ENCODE measurements at places on chromosomes 2 and 18. TPM values are rescaled to one million over a fixed set of nuclear protein-coding genes. Genes with fewer than 3 reads are reported as not detected.
A peak's percentile ranks its signal among the peaks of the same experiment; 100 is the strongest.

- no peak for DNase-seq
Measured at GRCh38 chr2:20440001-20440560, 6.8 kb upstream of the RHOB start.

Gene PAIP2B
- 1.8 TPM for total RNA-seq

DNA sequence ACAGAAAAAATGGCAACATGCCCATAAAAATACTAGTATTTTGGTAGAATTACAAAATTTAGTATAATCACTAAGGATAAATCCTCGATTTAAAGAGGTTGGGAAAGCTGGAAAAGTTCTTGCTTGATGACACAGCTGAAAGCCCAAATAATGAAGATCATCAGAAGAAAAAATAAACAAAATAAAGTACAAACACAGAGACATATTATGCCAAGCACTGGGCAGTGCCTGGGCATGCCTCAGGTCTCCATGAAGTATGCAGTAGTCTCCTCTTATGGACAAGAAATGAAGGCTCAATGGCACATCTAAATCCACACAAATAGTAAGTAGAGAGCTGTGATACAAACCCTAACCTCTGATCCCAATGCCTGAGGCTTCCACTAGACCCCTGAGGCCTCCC is 57.7 kb downstream of the RNU4ATAC start:
- no peak for DNase-seq

- DNase-seq = no peak
Measured at GRCh38 chr2:201139836-201140604, 24.1 kb downstream of the CFLAR start.

DNA sequence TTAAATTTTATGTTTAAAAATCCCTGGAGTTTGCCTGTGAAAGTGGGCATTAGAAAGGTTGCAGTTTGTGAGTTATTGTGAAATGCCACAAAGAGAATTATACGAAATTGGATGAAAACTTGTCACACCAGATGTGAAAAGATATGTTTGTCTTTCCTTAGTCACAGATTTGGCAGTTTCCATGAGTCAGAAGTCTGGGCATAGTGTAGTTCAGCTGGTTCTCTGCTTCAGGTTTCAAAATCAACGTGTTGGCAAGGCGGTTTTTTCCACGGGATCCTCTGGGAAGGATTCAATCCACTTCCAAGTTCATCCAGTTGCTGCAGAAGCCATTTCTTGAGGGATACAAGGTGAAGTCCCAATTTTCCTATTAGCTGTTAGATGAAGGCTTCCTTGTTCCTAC is 658.0 kb upstream of the CDH2 start:
- peak; percentile 24 for DNase-seq

GRCh38 chr2:61151436-61151835 is 10.6 kb upstream of the C2orf74 start:
- peak; percentile 14 for DNase-seq

- DNase-seq = peak; percentile 70
Measured at GRCh38 chr2:109396202-109397180, 217.3 kb downstream of the SEPTIN10 start.

Gene TNFAIP6
- 0.22 TPM for total RNA-seq

DNA sequence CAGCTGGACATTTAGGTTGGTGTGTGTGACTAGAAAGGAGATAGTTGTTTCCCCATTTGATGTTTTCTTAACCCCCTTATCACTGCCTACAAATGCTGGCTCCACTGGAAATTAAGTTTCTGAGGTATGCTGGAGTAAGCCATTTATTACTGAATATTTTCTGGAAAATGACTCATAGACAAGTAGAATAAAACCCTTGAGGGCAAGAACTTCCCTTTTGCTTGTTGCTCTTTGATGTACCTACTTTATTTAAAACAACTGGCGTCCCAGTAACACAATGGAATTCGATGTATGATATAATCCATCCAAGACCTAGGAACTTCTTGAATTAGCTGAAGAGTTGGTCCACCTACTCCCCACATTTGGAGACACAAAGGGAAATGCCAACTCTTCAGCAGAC is 33.3 kb upstream of the SESTD1 start:
- DNase-seq = no peak

Gene ZSWIM2
- not detected for total RNA-seq

- no peak for DNase-seq
Measured at GRCh38 chr18:2089396-2089795, 481.9 kb downstream of the METTL4 start.

Gene PDE1A
- total RNA-seq = 3.0 TPM

GRCh38 chr2:205796805-205797313 is 114.6 kb downstream of the NRP2 start:
- DNase-seq = no peak

DNA sequence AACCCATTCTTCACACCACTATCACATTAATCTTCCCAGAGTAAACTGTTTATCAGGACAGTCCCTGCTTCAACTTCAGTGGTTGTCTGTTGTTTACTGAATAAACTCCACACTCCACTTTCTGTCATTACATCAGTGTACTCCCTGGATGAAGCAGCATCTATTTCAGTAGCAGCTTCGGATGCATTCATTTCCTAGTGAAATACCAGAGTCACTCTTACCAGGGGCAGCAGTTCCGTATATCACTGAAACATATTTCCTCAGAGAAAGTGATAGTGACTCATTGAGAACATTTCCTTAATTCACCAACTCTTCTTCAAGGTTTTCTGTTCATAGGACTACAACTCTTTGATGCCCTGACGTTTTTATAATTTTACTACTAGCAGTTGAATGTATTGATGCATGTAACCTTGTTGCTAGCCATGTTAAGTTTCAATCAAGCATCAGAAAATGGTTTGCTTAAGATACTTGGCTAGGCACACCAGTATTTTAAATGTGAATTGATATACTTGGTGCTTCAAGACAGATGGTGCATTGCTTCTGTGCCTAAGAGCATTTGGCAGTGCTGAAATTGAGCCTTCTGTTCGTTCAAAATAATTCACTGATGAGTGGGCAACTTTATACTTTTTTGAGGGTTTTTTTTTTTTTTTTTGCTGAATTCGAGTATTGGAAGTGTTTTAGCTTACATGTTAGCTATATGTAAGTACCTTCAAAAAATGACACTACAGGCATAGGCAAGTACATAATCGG is 92.3 kb downstream of the UBE2E3 start:
- DNase-seq = no peak

GRCh38 chr18:79275992-79276391 is 119.7 kb upstream of the NFATC1 start:
- DNase-seq = no peak

DNA sequence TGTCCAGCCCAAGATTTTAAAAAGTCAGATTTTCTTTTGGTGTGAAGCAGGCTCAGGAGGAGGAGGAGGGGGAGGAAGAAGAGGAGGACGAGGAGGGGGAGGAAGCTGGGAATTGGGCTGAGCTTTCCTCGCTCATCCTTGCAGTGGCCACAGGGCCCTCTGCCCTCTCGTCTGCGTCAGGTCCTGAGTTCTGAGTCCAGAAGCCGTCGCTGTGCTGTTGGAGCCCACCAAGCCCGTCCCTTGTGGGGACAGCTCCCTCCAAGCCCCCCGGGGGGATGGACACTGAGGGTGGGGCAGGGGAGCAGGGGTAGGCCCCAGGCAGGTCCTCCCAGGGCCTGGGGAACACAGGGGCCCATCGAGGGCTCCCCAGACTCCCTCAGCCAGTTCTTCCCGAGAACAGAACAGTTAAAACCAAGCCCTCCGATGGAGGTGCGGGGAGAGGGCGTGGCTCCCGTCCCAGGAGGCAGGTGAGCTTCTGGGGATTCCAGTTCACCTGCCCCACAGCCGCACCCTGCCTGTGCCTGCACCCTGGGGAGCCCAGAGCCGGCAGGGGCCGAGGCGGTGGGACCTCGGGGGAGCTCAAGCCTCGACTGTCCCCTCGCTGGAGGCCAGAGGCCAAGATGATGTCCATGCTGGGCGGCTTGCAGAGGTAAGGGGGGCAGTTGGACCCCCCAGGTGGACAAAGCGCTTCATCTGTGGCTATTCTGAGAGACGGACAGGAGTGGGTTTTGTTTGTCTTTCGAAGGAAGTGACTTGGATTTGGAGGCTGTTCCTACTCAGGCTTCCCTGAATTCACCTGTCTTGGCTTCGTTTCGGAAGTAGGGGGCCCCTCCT is at the start of gene GAL3ST2:
Gene GAL3ST2, plus strand, starts transcription at position 487 of the 834 bp plus-strand sequence. Its CDS starts 134 bp downstream, at position 621.
- DNase-seq = no peak

Gene SERPINB7
- 0.22 TPM for total RNA-seq

Gene TCF23
- not detected for total RNA-seq

DNA sequence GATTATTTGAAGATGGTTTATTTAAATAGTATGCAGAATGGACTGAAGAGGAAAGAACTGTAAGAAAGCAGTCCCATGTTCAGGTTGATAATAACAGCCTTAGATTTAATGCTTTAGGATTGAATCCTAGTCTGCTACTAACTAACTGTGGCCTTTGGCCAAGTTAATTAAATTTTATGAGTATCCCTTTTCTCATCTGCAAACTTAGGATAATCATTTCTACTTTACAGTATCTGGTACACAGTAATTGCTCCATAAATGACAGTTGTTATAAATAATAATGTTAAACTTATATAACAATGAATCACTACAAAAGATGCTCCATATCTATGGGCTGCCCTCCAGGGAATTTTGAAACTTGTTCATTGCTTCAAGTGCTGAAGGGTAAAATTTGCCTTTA is 41.0 kb downstream of the FAP start:
- no peak for DNase-seq

Gene DCDC2C
- not detected for total RNA-seq

Gene TCF4
- total RNA-seq = 536 TPM

GRCh38 chr18:54129448-54130067 is 94.9 kb downstream of the MBD2 start:
- DNase-seq = no peak

- DNase-seq = peak; percentile 45
Measured at GRCh38 chr2:219175928-219176817, 552 bp downstream of the CNPPD1 start.

- DNase-seq = no peak
Measured at GRCh38 chr2:221572821-221573429, 821 bp upstream of the EPHA4 start.

Gene LRP2
- total RNA-seq = not detected

Gene CDCA7
- 3.9 TPM for total RNA-seq

DNA sequence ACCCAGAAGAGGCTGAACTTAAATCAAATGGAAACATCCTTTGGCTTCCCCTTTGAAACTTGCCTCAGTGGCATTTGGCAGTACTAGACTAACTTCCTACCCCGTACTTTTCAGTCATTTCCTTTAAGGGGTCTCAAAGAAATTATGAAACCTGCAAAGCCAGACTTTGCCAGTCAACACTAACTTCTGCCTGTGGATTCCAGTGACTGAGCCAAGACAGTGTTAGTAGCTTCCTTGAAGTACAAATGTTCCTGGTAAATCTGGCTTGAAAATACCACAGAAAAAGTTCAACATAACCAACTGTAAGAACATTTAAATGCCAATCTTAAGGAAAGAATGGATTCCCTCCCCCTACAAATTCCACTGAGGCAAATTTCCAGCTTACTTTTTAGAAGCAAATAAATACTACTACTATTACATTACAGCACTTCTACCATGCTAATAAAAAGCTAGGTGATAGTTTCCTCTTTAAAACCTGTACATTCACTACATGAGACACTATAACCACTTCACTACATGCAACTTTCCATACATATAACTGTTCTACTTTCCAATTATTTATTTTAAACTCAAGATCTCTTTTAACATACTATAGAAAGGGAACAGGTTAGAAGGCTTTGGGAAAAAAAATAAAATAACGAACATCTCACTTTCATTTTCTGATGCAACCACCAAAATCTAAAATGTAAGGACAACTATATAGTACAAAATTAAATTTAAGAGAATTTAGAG is 2.4 kb downstream of the PELI1 start:
- DNase-seq = peak; percentile 23

- DNase-seq = no peak
Measured at GRCh38 chr2:120236791-120237190, 13.6 kb upstream of the TMEM185B start.

DNA sequence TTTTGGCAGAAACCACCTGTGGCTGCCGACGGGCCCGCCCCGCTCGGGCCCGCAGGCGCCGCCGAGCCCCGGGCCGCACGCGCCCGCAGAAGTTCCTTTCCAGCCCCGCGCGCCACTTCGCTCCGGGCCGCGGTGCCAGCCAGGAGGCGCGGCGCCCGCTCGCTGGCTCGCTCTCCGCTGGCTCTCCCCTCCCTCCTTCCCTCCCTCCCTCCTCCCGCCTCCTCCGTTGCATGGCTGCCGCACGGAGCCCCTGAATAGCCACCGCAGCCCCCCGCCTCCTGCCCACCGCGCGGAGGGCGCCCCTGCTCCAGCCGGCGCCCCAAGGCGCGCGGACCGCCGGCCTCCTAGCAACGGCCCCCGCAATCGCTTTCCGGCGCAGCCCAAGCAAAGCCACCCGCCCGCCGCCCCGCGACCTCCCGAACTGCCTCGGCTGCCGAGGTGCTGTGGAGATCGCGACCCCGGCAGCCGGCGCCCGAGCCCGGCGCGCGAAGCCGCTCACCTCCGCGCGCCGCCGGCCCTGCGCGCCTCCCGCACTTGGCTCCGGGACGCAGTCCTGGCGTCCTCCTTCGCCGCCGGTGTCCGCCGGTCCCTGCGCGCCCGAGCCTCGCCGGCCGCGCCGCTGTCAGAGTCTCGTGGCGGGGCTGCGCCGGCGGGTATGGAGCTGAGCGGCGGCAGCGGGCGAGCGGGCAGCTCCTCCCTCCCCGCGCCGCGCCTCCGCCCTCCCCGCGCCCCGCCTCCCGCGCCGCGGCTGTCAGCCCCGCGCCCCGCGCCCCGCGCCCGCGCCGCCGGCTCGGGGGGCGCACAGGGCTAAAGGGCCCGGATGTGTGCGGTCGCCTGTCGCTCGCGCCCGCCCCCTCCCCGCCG is at the start of gene ZBTB7C:
Gene ZBTB7C, minus strand, starts transcription at position 657 of the 864 bp plus-strand sequence.
- DNase-seq = peak; percentile 51

DNA sequence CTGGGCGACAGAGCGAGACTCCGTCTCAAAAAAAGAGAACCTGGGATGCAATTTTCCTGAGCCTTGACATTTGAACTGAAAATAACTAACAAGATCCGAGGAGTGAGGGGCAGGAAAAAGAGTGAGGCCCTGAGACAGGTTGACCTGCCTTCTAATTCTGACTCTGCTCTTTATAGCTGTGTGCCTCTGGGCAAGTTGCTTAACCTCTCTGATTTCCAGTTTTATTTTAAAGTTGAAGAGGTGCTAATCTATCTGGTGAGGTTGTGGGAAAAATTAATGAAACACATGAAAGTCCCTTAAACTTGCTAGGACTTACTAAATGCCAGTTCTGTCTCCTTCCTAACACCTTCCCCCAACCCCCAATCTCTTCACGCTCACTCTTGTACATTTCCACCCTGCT is 108.4 kb upstream of the MGAT5 start:
- no peak for DNase-seq

Gene CNTNAP5
- total RNA-seq = not detected

GRCh38 chr18:78125206-78125896 is 854.3 kb upstream of the SALL3 start:
- no peak for DNase-seq
